ENCODE measurements at places on chromosomes 4 and X.
A peak's percentile ranks its signal among the peaks of the same experiment; 100 is the strongest.

- H3K27me3 ChIP-seq = peaks cover 3% of the 10 kb centered on the region
- H3K27ac ChIP-seq = no peak overlapping the region
- H3K4me3 ChIP-seq = no peak overlapping the region
- DNase-seq = no peak
- H3K4me1 ChIP-seq = no peaks in the 10 kb centered on the region
Measured at GRCh38 chrX:86349115-86349514, 200.9 kb downstream of the DACH2 start.

- H3K36me3 ChIP-seq = no peaks in the 10 kb centered on the region
- DNase-seq = no peak
- no peaks in the 10 kb centered on the region for H3K27me3 ChIP-seq
- H3K4me1 ChIP-seq = no peaks in the 10 kb centered on the region
- H3K27ac ChIP-seq = no peak overlapping the region
- no peak overlapping the region for H3K4me3 ChIP-seq
Measured at GRCh38 chr4:63728480-63729177, 680.6 kb downstream of the TECRL start.

GRCh38 chr4:169185133-169185956 is 85.4 kb downstream of the SH3RF1 start:
- H3K4me3 ChIP-seq = no peak overlapping the region
- no peak for DNase-seq
- H3K36me3 ChIP-seq = no peaks in the 10 kb centered on the region
- H3K27ac ChIP-seq = no peak overlapping the region
- no peaks in the 10 kb centered on the region for H3K4me1 ChIP-seq
- peaks cover 18% of the 10 kb centered on the region for H3K27me3 ChIP-seq

GRCh38 chrX:37986893-37987292 is 19.5 kb upstream of the SYTL5 start:
- H3K27ac ChIP-seq = no peak overlapping the region
- H3K36me3 ChIP-seq = no peaks in the 10 kb centered on the region
- peaks cover 36% of the 10 kb centered on the region for H3K27me3 ChIP-seq
- H3K4me3 ChIP-seq = no peak overlapping the region
- no peaks in the 10 kb centered on the region for H3K4me1 ChIP-seq

GRCh38 chr4:20395160-20395773 is 143.6 kb downstream of the SLIT2 start:
- no peaks in the 10 kb centered on the region for H3K27me3 ChIP-seq
- no peaks in the 10 kb centered on the region for H3K4me1 ChIP-seq
- H3K4me3 ChIP-seq = no peak overlapping the region

GRCh38 chrX:16202943-16203342 is 35.7 kb downstream of the MAGEB17 start:
- H3K4me3 ChIP-seq = no peak overlapping the region
- no peak for DNase-seq
- H3K4me1 ChIP-seq = no peaks in the 10 kb centered on the region
- H3K27ac ChIP-seq = no peak overlapping the region
- peaks cover 49% of the 10 kb centered on the region for H3K27me3 ChIP-seq
- no peaks in the 10 kb centered on the region for H3K36me3 ChIP-seq

GRCh38 chrX:143994206-143994605 is 110.3 kb downstream of the UBE2NL start:
- no peaks in the 10 kb centered on the region for H3K4me1 ChIP-seq
- no peak overlapping the region for H3K27ac ChIP-seq
- H3K4me3 ChIP-seq = no peak overlapping the region
- peaks cover 2% of the 10 kb centered on the region for H3K27me3 ChIP-seq

GRCh38 chr4:155624478-155624877 is 42.2 kb upstream of the GUCY1A1 start:
- H3K4me1 ChIP-seq = peaks cover 13% of the 10 kb centered on the region
- H3K27ac ChIP-seq = no peak overlapping the region

- H3K27me3 ChIP-seq = peaks cover 10% of the 10 kb centered on the region
- no peaks in the 10 kb centered on the region for H3K4me1 ChIP-seq
- DNase-seq = no peak
- H3K27ac ChIP-seq = no peak overlapping the region
- H3K4me3 ChIP-seq = no peak overlapping the region
- H3K36me3 ChIP-seq = no peaks in the 10 kb centered on the region
Measured at GRCh38 chr4:6418193-6418755, 54.1 kb downstream of the PPP2R2C start.

DNA sequence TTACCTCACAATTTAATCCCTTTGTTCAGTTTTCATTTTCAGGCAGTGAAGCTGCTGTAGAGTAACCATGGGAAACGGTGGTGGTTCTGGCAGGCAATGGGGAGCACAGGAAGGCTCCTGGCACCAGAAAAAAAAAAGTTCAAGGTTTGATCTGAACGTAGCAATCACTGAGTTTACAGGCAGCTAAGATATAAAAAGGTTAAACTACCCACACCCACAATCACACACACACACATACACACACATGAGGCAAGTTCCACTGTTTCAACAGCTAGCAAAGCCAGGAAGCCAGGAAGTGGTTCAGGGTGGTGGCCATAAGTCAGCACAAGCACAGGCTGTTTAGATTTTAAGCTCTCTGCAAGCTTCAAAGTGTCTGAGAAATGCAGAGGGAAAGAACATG is at the start of gene SULT1B1:
SULT1B1 (minus strand) TSS at position 166 of the 400 bp plus-strand sequence. CDS start 5,403 bp downstream, outside the sequence.
- H3K27ac ChIP-seq = peak within 1 kb of the TSS; percentile 98
- peak within 1 kb of the TSS; percentile 77 for H3K4me3 ChIP-seq

DNA sequence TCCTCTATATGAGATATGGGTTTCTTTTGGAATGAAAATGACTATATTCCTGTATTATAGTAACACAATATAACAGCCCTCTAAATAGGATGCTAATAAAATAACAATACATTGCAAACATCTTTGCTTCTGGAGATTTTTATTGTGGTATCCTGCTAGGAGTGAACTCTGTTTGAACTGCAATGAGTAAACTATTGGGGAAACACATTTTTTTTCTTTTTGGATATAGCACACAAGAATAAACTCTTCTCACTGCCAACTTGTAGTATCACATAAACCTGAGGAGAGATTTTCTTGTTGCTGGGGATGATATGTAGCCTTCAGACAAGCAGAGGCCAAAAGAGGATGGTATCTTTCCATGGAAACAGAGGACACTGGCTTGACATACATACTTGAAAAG is 238.2 kb downstream of the C4orf33 start:
- DNase-seq = no peak
- H3K27ac ChIP-seq = no peak overlapping the region
- no peaks in the 10 kb centered on the region for H3K4me1 ChIP-seq
- peaks cover 7% of the 10 kb centered on the region for H3K27me3 ChIP-seq

DNA sequence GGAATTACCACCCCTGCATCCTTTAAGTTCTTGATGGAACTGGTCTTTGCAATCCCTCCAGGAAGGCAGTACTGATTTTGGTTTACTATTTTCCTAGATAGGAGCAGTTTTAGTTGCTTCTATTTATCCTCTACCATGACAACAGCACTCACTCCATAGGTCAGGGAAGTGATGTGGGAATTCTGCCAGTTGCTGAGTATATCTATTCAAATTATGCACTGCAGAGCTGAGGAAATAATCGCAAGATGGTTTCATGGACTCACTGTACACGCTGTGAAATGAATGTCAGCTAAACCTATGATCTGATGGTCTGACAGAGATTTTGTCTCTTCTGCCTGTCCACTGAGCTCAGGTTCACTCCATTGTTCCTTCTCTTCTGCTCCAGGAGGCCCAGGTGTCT is 135.8 kb downstream of the FAAH2 start:
- no peaks in the 10 kb centered on the region for H3K4me1 ChIP-seq
- H3K36me3 ChIP-seq = peaks cover 29% of the 10 kb centered on the region
- no peak overlapping the region for H3K27ac ChIP-seq
- no peak for DNase-seq

- no peaks in the 10 kb centered on the region for H3K36me3 ChIP-seq
- H3K27me3 ChIP-seq = no peaks in the 10 kb centered on the region
- no peak for DNase-seq
- no peak overlapping the region for H3K4me3 ChIP-seq
Measured at GRCh38 chr4:64385220-64385619, 24.0 kb downstream of the TECRL start.

GRCh38 chrX:110944751-110945675 is 149.4 kb upstream of the CHRDL1 start:
- H3K27ac ChIP-seq = no peak overlapping the region
- no peak for DNase-seq
- no peaks in the 10 kb centered on the region for H3K36me3 ChIP-seq
- no peaks in the 10 kb centered on the region for H3K4me1 ChIP-seq
- peaks cover 73% of the 10 kb centered on the region for H3K27me3 ChIP-seq

- H3K27me3 ChIP-seq = peaks cover 17% of the 10 kb centered on the region
- H3K4me1 ChIP-seq = no peaks in the 10 kb centered on the region
- H3K36me3 ChIP-seq = no peaks in the 10 kb centered on the region
- H3K27ac ChIP-seq = no peak overlapping the region
- no peak for DNase-seq
Measured at GRCh38 chrX:111047575-111047974, 48.4 kb upstream of the PAK3 start.

- peaks cover 5% of the 10 kb centered on the region for H3K27me3 ChIP-seq
- no peak overlapping the region for H3K27ac ChIP-seq
- DNase-seq = no peak
- no peak overlapping the region for H3K4me3 ChIP-seq
- no peaks in the 10 kb centered on the region for H3K36me3 ChIP-seq
Measured at GRCh38 chr4:183832776-183833450, 72.2 kb upstream of the STOX2 start.

GRCh38 chr4:81120055-81120454 is 89.5 kb downstream of the BMP3 start:
- H3K4me1 ChIP-seq = no peaks in the 10 kb centered on the region
- no peak overlapping the region for H3K27ac ChIP-seq
- no peak overlapping the region for H3K4me3 ChIP-seq
- DNase-seq = no peak
- H3K36me3 ChIP-seq = no peaks in the 10 kb centered on the region

DNA sequence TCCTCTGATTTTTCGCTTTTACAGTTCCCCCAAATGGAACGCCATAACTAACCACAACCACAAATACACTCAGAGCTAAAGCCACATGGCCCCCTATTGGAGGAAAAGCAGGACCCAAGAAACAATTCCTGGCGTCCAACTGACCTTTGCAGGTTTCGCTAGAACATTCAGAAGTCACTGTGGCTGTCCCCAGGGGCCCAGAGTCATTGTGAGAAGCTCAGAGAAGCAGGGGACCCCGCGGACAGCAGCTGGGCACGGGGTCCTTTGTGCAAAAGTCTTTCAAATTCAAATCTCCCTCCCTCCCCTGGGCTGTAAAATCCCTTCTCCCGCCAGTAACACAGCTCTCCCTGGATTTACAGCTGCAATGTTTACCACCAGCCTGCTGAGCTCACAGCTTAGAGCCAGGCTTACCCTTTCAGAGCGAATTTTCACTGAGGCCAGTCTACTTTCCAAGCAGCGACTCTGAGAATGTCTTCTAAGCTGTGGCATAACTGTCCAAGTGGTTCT is 214.8 kb downstream of the CRLF2 start:
- peaks cover 11% of the 10 kb centered on the region for H3K36me3 ChIP-seq
- H3K27me3 ChIP-seq = no peaks in the 10 kb centered on the region
- no peak for DNase-seq
- no peak overlapping the region for H3K27ac ChIP-seq
- no peaks in the 10 kb centered on the region for H3K4me1 ChIP-seq
- H3K4me3 ChIP-seq = no peak overlapping the region

DNA sequence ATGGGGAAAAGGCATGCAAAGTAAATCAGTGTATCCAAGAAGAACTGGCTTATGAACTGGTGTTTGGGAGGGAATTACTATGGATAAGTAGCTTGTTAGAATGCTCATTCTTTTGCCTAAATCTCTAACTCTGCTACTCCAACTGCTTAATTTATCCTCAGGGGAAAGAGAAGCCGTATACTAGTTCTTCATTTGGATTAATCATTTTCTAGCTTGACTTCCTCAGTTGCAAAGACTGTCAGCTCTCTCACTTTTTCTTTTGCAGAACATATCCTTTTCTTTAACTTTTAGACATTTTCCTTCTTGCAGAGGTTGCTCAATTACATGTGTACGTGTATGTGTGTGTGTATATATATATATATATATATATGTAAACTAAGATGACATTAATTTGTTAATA is 21.9 kb downstream of the GPRIN3 start:
- H3K27me3 ChIP-seq = no peaks in the 10 kb centered on the region
- peak overlapping the region; percentile 80 for H3K27ac ChIP-seq
- no peak for DNase-seq
- H3K4me3 ChIP-seq = peak overlapping the region; percentile 47
- peaks cover 93% of the 10 kb centered on the region for H3K4me1 ChIP-seq
- peaks cover 6% of the 10 kb centered on the region for H3K36me3 ChIP-seq

GRCh38 chr4:65311120-65311519 is 359.2 kb downstream of the EPHA5 start:
- no peak overlapping the region for H3K4me3 ChIP-seq
- H3K27me3 ChIP-seq = no peaks in the 10 kb centered on the region
- H3K4me1 ChIP-seq = no peaks in the 10 kb centered on the region
- no peak overlapping the region for H3K27ac ChIP-seq
- no peak for DNase-seq

GRCh38 chrX:149682956-149683947 is 28.6 kb upstream of the MAGEA11 start:
- H3K27ac ChIP-seq = no peak overlapping the region
- H3K4me1 ChIP-seq = no peaks in the 10 kb centered on the region
- H3K27me3 ChIP-seq = peaks cover 34% of the 10 kb centered on the region

DNA sequence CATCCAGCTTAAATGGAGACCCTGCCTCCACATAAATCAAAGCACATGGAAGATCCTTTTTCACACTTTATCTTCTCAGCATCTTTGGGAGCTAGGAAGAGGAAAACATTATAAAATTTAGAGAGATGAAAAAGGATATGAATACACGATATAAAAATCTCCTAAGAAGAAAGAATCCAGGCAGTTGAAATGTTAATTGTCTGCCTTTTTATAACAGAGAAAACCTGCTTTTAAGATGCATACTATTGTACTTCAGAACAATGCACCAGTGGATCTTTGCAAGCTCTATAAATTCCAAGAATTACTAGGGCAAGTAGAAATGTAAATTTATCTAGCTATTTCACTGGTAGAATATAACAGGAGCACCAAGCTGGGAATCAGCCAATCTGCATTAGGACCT is 300.3 kb upstream of the GALNT7 start:
- H3K36me3 ChIP-seq = no peaks in the 10 kb centered on the region
- DNase-seq = no peak
- no peaks in the 10 kb centered on the region for H3K4me1 ChIP-seq
- no peak overlapping the region for H3K27ac ChIP-seq
- no peak overlapping the region for H3K4me3 ChIP-seq
- H3K27me3 ChIP-seq = no peaks in the 10 kb centered on the region

GRCh38 chr4:32929796-32930699 is 2209.9 kb downstream of the PCDH7 start:
- H3K36me3 ChIP-seq = no peaks in the 10 kb centered on the region
- no peaks in the 10 kb centered on the region for H3K4me1 ChIP-seq
- no peak overlapping the region for H3K4me3 ChIP-seq
- no peaks in the 10 kb centered on the region for H3K27me3 ChIP-seq
- DNase-seq = no peak
